Motor neuron (in vitro differentiated cells): ENCODE measurements at places on chromosomes 13 and 19. TPM values are rescaled to one million over a fixed set of nuclear protein-coding genes. Genes with fewer than 3 reads are reported as not detected.
A peak's percentile ranks its signal among the peaks of the same experiment; 100 is the strongest.

GRCh38 chr19:45152504-45153338 lies 8.1 kb downstream of the NKPD1 start:
- peak; percentile 50 for ATAC-seq

GRCh38 chr13:74987124-74987690 lies 494.8 kb downstream of the TBC1D4 start:
- no peak for ATAC-seq

DNA sequence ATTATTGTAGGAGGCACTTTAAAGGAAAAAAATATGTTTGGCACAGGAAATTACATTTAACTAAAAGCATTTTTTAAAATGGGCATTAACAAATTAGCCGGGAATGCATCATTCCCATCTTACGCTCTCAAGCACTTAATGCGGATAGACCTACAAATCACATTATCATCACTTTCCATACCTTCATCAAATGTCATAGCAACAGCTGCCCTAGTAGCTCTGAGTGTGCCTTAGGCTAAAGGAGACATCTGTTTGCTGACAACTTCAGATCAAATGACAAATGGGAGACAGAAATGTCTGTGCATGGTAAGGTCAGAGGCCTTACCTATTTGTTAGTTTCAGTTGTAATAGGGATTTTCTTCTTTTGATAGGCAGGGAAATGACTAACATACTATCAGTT lies 773.2 kb upstream of the SLC10A2 start:
- peak; percentile 97 for ATAC-seq

Gene C19orf33
- not detected in 2 replicates for total RNA-seq

Gene GFY
- 0.26 and 0.46 TPM in 2 replicates for total RNA-seq

Gene ZNF439
- 3.1 and 3.3 TPM in 2 replicates for total RNA-seq

Gene FBXO27
- total RNA-seq: 1.6 and 2.5 TPM in 2 replicates

Gene ZNF534
- total RNA-seq: not detected in 2 replicates

Gene C1QTNF9B
- total RNA-seq: 1.4 and 2.0 TPM in 2 replicates
